ENCODE measurements at places on chromosomes 5 and 9.

GRCh38 chr9:14480526-14480925 is 166.6 kb upstream of the NFIB start:
- DNase-seq = no peak

GRCh38 chr5:114296191-114296590 is 65.7 kb upstream of the KCNN2 start:
- no peak for DNase-seq

- no peak for DNase-seq
Observed at GRCh38 chr5:91867799-91868198, 484.7 kb upstream of the ARRDC3 start.

- no peak for DNase-seq
Observed at GRCh38 chr9:136979769-136980587, 2.7 kb downstream of the PTGDS start.

DNA sequence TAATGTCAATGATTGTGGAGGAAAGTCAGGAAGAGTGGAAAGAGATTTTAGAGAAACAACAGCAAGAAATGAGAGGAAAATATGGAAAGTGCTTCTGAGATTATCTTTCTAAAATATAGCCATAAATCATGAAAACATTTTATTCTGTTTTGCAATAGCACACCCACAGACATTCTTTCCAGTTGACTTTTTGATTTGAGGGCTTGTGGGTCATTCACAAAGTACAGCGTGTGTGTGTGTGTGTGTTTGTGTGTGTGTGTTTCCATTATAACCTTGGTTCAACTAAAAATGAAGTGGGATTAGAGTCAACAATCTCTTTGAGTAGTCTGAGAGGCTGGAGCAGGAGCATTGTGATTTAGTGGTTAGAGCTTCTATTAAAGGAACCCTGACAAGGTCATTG is 116.6 kb upstream of the GAS1 start:
- DNase-seq = no peak

All from hematopoietic multipotent progenitor cell (in vitro differentiated cells).